ENCODE measurements at places on chromosomes 11 and 22.

DNA sequence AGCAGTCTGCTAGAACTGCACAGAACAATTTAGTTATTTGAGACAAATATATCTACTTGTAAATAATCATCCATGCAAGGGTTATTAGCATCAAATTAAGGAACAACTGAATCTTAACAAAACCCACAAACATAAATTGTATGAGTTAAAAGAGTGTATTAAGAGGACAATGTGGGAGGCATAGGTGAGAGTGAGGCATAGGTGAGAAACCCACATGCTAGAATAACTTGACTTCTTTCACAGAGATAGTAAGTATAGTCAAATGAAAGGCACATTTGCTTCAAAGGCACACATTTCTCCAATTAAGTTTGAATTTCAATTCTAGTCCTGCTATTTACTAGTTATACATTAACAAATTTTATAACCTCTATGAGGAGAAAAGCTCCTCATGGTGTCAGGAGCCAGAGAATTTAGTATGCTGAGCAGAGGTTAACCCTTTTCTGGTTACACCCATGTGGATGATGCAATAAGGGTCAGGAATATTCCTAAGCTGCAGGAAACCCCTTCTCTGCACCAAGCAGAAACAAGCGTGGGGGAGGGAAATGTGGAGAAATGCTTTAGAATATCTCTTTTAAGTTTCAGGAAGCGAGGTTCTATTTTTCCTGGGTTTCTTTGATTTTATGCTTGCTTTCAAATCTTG is 264.2 kb downstream of the GRM5 start:
- no peak for DNase-seq

DNA sequence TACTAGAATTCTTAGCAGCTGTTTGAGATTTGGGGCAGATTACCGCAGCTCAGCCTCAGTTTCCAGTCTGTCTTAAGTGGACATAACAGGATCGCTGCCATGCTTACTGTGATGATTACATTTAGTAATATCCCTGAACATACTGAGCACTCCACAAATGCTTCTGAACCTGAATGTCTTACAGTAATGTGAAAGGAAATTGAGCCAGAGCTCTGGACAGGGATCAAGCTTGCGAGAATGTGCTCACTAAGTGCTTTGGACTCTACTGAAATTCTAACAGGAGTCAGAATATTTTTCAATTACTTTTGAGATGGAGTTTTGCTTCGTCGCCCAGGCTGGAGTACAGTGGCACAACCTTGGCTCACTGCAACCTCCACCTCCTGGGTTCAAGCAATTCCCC is 118.6 kb upstream of the RASSF10 start:
- no peak for DNase-seq

- peak; percentile 18 for DNase-seq
These were observed 9.4 kb downstream of the IGSF9B start for GRCh38 chr11:133947321-133947756.

DNA sequence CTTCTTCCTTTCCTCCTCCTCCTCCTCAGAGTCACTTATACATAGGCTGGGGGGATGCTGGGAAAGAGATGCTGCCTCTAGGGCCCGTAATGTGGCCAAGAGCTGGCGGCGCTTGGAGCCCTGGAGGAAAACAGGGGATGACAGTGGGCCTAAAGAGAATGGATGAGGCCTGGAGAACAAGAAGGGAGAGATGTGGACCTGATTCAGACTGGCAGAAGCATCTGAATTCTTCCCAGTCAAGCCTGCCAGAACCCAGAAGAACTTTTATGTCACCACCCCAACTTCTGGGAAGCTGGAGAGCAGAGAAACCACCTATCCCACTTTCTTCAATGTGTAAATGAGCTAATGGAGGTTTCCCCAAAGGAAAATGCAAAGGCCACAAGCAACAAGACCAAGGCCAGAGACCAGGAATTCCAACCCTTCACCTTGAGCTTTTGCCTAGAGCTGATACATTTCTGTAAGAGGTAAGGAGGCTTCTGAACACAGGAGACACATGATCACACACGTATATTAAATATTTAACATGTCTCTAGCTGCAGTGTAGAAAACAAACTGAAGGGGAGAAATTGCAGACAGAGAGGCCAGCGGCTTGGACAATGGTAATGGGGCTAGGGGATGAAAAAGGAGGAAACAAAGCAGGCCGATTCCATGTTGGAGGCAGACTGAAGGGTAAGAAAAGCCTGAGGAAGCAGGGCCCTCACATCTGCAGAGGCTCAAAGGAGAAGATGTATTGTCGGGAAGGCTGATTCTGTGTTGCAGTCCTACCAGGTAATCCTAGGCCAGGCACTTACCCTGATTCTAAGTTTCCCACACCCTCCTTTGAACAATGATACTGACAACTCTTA is 1.1 kb downstream of the RRP8 start:
- DNase-seq = no peak

DNA sequence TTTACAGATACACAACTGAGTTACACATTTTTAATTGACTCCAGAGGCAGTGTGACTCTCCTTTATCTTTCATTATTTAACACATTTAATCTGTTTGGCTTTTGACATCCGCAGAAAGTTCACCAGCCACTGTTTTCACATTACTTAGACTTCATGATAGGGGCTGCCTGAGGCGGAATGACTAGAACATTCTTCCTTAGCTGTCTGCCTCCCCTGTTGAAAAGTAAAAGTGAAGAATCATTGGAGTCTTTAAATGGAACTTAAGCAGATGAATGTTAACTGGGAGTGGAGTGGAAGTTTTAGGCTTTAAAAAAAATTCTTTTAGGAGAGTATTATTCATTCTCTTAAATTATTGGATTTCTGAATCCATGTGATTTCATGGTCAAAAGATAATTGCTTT is 229.2 kb upstream of the MTNR1B start:
- DNase-seq = no peak

GRCh38 chr22:40721266-40721665 is 42.0 kb downstream of the MCHR1 start:
- DNase-seq = peak; percentile 59

All from foreskin fibroblast (primary cell).